Activated naive CD4-positive, alpha-beta T cell treated with Interleukin-2 at 50 U/mL for 16 hours (primary cell): ENCODE measurements at places on chromosomes 7 and 10.

DNA sequence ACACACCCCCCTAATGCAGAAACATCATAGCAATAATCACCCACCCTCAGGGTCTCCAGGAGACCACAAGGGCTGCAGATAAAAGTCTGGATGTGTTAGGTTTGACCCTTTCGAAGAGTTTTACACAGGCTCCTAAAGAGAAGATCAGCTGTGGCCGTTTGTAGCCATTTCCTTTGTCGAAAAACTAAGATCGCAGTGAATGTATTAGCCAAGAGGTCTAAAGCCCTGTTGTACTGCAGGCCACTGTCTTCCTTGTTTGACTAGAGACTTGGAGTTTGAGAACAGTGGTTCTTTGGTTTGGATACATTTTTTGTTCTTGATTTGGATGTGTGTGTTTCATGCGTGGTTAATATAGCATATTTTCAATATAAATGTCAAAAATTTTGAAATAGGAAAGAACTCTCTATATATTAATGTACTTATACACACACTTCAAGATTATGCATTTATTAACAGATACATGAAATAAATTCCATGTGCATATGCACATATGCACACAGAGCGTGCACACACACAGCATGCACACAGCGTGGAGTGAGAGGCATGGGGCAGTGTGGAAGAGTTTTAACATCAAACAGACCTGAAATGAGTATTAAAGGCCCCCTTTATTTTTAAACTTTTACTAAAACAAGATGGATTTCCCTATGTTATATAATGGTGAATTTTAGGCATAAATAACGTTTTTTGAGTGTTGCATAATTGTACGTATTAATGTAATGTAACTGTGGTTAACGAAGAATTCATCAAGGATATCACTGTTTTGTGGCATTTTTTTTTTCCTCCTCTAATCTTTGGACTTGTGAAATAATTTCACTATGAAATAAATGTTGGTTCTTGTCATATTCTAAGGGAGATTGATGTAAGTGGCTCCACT, 2.2 kb downstream of the IKZF1 start:
- DNase-seq = no peak

DNA sequence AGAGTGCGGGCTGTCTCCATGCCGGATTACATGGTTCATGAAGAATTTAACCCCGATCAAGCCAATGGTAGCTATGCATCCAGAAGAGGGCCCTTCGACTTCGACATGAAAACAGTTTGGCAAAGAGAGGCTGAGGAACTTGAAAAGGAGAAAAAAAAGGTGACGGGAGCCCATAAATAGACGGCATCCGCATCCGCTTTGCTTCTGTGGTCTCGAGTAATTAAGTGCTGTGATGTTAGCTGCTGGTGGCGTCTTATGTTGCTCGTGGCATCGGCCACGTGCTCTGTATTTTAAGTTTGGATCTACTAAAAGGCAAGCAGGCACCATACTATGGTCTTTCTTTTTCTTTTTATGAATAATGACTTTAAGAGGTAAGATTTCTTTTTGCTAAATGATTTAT, 11.1 kb downstream of the C7orf57 start:
- no peak for DNase-seq

- DNase-seq = no peak
Observed at GRCh38 chr7:117096942-117097341, 143.6 kb downstream of the ST7 start.

DNA sequence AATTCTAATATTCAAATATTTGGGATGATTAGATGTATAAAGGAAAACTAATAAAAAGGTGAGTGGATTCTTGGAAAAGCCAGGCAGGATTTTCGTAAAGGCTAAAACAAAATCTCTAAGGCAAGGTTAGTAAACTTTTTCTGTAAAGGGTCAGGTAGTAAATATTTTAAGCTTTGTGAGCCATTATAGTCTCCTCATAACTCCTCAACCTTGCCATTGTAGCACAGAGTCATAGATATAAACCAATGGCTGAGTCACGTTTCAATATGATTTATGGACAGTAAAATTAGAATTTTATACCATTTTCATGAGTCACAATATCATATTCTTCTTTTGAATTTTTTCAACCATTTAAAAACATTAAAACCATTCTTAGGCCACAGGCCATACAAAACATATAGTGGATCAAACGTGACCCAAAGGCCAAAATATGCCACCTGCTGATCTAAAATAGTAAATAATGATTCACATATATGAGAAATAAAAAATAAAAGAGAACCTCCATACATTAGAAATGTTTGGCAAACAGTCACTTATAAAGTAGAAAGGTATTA, 651.8 kb upstream of the LRRTM3 start:
- no peak for DNase-seq

DNA sequence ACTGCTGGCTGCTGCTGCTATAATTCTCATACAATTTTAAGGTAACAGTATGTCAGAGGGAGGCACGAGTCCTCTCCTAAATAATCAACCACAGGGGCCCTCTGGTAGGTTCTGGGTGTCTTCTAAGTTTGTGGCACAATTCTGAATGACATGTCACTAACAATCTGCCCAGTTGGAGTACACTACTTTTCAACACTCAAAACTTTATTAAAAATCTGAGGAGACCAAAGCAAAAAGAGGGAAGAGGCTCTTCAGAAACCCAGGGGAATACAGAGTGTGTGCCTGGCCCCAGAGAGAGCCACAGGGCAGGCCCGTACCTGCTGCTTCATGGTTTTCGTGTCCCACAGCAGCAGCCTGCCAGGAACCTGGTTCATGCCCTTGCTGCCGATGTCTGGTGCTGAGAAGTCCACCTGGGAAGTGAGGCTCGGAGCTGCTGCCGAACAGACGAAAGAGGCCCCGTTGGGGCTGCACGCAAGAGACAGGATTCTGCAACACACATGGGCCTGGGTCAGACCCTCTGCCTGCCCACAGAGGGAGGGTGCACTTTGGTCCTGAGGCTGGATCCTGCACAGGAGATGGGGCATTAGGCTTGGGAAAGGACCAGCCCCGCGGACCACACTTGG, 18.3 kb downstream of the WDR91 start:
- no peak for DNase-seq

DNA sequence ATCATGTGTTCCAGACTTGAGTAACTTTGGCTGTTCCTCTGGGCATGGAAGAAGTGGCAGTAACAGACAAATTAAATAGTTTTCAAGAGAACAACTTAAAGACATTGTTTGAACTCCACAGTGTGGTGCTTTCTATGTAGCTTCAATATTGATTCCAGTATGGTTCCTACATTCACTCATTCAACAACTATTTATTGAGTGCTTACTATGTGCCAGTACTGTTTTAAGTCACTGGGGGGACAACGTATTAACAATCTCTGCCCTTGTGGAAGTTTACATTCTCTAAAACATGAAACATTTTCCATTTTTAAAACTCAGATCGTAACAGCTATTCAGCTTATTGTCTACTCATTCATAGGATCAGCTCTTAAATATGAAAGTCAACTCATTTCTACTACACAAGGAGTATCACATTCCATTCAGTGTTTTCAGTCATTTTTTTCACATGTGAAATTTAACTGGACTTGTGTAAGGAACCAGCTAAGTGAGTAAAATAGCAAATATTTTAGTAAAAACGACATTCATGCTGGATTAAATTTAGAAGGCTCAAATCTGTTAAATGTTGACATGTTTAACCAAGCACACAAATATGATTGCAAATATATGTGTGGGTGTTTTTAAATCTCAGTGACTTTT, 13.6 kb upstream of the CUBN start:
- no peak for DNase-seq

- DNase-seq = no peak
Observed at GRCh38 chr7:99042957-99043356, 101.0 kb downstream of the SMURF1 start.

GRCh38 chr10:117138838-117139580, 939 bp upstream of the VAX1 start:
- DNase-seq = no peak

DNA sequence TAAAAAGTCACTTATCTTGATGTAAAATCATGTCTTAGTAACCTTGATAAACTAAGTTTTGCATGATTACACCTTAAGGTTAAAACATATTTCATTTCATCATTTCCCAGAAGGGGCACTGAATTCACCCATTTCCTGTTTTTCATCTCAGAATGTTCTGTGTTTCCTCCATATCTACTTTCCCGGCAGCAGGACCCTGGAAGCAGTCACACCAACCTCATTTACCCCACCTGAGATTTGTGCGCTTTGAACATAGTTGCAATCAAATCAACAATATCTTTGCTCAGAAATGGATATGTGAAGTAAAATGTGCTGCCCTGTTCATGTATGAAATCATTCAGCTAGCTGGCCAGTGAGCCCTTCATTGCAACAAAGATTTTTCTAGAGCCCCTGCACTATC, 46.8 kb downstream of the IKZF1 start:
- DNase-seq = no peak

DNA sequence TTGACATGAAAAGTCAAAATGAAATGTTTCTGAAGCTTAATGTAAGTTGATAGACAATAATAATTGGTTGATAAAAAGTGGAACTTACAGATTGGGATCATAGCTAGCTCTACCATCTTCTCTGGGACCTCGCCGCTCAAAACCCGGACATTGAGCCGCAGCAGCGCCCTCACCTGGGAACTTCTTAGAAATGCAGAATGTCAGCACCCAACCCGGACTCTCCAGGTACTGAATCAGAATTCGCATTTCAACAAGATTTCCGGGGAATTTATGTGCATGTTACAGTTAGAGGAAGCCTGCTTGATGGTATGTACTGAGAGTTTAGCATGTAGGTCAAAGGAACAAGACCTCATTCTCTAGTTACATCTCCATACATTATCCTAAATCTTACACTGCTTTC, 36.7 kb upstream of the ABLIM1 start:
- peak; percentile 37 for DNase-seq

DNA sequence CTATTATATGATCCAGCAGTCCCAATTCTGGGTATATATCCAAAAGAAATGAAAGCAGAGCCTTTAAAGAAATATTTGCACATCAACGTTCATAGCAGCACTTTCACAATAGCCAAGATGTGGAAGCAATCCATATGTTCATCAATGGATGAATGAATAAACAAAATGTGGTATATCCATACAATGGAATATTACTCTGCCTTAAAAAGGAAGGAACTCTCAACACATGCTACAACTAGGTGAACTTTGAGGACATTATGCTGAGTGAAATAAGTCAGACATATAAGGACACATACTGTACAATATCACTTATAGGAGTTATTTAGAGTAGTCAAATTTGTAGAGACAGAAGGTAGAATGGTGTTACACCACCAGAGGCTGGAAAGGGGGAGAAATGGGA, 28.0 kb upstream of the ADRB1 start:
- DNase-seq = no peak

GRCh38 chr10:35324196-35324595, 12.1 kb upstream of the CCNY start:
- DNase-seq = no peak

DNA sequence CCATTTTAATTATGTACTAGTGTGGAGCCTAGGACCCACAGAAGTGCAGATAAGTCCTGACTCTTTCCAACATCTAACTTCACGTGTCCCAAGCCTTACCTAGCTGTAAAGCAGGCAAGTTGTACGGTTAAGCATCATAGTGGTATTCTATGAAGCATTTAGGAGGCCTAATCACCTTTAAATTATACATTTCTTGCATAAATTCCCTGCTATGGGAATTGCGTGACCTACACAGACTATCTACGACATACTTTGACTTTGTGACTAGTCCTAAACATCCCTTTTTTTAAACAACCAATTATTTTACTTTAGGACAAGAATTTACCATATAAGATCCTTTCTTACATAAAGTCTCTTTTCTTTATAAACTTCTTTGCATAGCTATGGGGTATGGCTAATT, 37.7 kb upstream of the LRGUK start:
- no peak for DNase-seq

DNA sequence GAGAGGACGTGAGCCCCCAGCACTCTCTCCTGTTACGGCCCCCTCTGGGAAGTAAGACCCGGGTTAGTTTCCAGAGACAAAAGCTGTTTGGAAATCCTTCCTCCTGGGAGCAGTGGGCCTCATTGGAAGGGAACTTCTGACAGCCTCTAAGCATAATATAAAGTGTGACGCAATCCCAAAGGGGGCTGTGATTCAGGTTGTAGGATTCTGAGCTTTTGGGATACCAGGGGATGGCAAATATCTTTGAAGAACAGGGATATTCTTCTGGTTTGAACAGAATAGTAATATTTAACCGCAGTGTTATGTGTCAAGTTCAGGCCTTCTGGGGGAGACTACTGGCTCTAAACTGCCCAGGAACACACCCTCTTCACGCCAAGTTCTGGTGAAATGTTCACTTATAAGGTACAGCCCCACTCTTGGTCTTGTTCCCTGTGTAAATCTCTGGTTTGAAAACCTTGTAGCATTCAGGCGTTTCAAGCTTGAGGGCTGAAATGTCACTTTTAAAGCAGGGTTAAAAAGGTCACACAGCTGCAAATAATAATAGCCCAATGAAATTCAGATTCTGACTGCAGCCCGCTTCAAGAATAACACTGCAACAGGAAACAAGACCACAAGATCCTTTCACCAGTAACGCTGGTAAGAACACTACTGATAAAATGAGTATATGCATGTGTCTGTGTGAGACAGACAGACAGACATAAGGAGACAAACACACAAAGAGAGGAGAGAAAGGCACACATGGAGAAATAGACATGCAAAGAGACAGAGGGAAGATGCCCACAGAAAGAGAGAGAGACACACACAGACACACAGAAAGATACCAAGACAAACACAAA, 69.0 kb downstream of the CREB5 start:
- no peak for DNase-seq

GRCh38 chr10:67609996-67610793, 85.8 kb downstream of the CTNNA3 start:
- no peak for DNase-seq

GRCh38 chr10:116053910-116054309, 219.1 kb downstream of the GFRA1 start:
- no peak for DNase-seq

- DNase-seq = no peak
Observed at GRCh38 chr7:113805976-113806375, 112.8 kb downstream of the PPP1R3A start.

- no peak for DNase-seq
Observed at GRCh38 chr10:128551475-128551874, 425.3 kb upstream of the MKI67 start.

DNA sequence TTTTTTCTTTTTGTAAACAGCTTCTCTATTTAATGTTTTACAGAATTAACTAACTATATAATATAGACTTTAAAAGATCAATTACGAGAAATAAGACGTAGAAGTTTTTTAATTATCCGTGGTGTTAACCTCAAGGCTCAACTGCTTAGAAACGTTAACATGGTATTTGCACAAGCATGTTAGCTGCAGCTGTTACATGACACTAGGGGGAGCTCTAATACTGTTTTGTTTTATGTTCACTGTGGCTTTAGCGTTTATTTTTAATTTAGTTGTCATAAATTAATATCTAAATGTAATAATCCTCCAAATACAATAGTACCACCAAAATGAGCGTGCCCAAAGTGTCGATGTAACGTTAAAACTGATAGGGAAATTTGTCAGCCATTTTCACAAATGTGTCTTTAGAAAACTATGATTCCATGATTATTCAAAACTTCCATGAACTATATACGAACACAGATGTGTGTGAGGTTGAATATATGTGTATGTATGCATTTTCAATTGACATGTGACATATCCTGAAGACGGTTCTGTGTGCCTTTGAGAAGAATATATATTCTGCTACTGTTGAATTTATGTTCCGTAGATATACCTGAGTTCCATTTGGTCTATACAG, 828.8 kb upstream of the MBL2 start:
- DNase-seq = no peak
